Activated CD4-positive, alpha-beta T cell treated with anti-CD3 and anti-CD28 coated beads for 36 hours (primary cell): ENCODE measurements at places on chromosomes 1 and 21.

DNA sequence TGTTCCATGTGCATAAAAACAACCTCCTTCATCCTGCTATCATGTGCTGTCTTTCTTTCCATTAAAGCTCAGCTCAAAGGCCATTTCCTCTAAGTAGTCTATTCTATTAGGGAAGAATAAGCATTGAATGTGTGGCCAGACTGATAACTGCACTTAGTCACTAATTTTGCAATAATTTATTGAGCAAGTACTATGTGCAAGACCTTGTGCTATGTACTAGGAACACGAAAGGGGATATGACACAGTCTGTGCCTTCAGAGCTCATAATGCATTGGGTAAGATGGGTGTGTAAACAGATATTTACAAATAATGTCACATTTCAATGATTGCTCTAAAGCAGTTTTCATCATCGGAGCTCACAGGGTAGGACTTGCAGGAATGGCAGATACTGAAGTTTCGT is 54.2 kb downstream of the NMNAT2 start:
- no peak overlapping the region for H3K4me3 ChIP-seq
- peaks cover 7% of the 10 kb centered on the region for H3K27me3 ChIP-seq
- H3K4me1 ChIP-seq: no peaks in the 10 kb centered on the region
- no peaks in the 10 kb centered on the region for H3K36me3 ChIP-seq
- DNase-seq: no peak
- H3K27ac ChIP-seq: no peak overlapping the region

GRCh38 chr1:62045574-62045973 is 149.1 kb upstream of the L1TD1 start:
- no peak overlapping the region for H3K27ac ChIP-seq
- no peaks in the 10 kb centered on the region for H3K4me1 ChIP-seq
- peaks cover 3% of the 10 kb centered on the region for H3K36me3 ChIP-seq

DNA sequence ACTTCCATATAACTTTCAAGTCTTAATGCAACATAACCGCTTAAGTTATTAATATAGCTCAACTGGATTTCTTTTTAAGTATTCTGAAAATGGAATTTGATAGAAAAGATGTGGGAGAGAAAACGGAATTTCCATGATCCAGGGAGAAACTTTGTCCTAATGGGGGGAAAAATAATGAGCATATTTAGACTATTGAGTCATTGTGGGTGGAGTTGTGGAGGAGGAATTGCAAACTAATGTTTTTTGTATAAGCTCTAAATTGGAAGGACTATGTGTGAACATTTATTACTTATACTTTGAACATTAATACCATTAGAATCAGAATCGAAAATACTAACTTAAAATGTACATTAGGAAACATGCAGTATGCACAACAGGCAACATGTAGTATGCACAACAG is 159.9 kb upstream of the NEGR1 start:
- no peaks in the 10 kb centered on the region for H3K36me3 ChIP-seq
- H3K27me3 ChIP-seq: no peaks in the 10 kb centered on the region
- H3K27ac ChIP-seq: no peak overlapping the region
- H3K4me1 ChIP-seq: no peaks in the 10 kb centered on the region
- H3K4me3 ChIP-seq: no peak overlapping the region
- DNase-seq: no peak

GRCh38 chr1:5189384-5189783 is 535.0 kb downstream of the AJAP1 start:
- H3K27ac ChIP-seq: no peak overlapping the region
- H3K27me3 ChIP-seq: peaks cover 6% of the 10 kb centered on the region
- no peak overlapping the region for H3K4me3 ChIP-seq
- no peaks in the 10 kb centered on the region for H3K4me1 ChIP-seq
- no peaks in the 10 kb centered on the region for H3K36me3 ChIP-seq

DNA sequence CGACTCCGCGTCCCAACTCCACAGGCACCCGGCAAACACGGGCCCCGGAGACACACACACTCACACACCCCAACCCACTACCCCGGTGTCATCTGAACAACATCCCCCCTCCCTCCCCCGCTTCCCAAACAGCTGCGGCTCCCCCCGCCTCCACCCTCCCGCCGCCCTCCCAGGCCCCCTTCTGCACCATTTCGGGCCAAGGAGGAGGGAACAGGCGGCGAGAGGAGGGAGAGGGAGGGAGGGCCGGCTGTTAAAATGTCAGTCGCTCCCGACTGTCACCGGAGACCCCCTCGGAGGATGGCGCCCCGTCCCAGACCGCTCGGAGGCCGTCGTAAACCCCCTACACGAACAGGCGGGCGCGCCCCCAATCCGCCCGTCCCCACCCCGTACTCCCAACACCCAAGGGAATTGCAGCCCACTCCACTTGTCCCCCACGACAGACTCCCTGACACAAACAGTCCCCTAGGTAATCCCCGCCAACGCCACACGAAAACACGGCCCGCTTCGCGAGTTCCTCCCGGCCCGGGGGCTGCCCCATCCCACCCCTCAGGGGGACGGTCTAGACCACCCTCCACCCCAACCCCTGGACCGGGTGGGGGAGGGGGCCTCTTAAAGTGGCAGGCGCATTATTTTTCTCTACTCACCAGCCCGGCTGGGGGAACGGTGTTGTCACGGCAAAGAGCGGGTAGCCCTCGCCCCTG is 583 bp downstream of the MEF2D start:
- H3K27me3 ChIP-seq: no peaks in the 10 kb centered on the region
- peaks cover 11% of the 10 kb centered on the region for H3K36me3 ChIP-seq
- DNase-seq: peak; percentile 62
- peaks cover 72% of the 10 kb centered on the region for H3K4me1 ChIP-seq

DNA sequence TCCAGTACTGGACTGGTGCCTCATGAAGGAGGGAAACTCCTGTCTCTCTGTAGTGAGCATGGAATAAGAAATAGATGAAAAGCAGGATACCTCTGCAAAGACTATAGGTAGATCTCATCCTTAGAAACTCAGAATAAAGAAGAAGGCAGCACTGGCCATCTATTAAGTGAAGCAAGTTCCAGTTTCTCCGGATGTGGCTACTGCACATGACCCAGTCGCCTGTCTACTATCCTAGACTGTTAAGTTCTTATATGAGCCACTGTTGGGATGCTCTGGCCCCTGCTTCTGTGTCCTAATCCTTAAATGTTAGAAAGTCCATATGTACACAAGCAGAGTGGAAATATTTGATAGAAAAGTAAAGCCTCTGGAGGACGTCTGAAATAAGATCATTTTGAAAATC is 2.2 kb downstream of the FASLG start:
- H3K36me3 ChIP-seq: peaks cover 44% of the 10 kb centered on the region
- H3K4me3 ChIP-seq: peak overlapping the region; percentile 78
- DNase-seq: no peak
- peaks cover 67% of the 10 kb centered on the region for H3K4me1 ChIP-seq
- H3K27me3 ChIP-seq: peaks cover 13% of the 10 kb centered on the region
- peak overlapping the region; percentile 78 for H3K27ac ChIP-seq

DNA sequence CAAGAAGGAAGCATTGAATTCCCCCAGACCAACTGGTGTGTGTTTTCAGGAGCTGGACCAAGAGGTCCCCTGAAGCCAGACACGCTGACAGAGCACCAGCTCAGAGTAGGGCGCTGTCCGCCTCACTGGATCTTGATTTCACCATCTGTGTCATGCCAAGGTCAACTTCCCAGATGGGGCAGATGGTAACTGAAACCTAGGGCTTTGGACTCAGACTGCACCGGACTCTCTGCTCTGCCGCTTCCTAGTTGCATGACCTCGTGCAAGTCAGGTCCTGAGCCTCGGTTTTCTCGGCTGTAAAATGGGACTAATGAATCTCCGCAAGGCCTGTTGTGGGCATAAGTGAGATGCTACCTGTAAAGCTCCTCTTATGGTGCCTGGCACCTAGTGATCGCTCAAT is 17.9 kb upstream of the CASZ1 start:
- no peaks in the 10 kb centered on the region for H3K36me3 ChIP-seq
- no peak overlapping the region for H3K4me3 ChIP-seq
- DNase-seq: no peak
- H3K27ac ChIP-seq: no peak overlapping the region
- peaks cover 9% of the 10 kb centered on the region for H3K27me3 ChIP-seq

- H3K27me3 ChIP-seq: no peaks in the 10 kb centered on the region
- H3K4me1 ChIP-seq: peaks cover 4% of the 10 kb centered on the region
- H3K4me3 ChIP-seq: no peak overlapping the region
These were observed 141.6 kb upstream of the SLC45A1 start for GRCh38 chr1:8176279-8176678.

DNA sequence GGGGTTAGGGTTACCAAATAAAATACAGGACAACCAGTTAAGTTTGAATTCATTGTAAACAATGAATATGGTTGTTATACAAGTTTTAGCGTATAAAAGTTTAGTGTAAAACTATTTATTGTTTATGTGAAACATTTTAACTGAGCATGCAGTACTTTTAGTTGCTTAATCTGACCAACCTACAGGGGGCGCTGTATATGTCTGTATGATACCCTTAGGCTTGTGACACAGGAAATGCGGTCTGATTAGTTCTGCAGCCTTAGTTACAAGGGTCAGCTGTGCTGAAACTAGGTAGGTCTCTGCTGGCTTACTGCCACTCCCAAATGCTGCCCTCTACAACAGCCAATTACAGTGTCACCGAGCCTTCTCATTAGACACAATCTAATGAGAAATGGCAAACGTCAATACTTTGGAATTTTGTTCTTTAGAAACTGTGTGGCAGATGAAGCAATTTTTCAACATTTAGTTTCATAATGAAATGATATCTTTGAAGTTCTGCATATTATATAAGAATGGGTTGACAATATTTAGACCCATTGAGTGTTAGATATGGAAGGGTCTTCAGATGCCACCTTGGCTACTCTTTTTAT is 56.2 kb downstream of the NTNG1 start:
- H3K36me3 ChIP-seq: no peaks in the 10 kb centered on the region
- no peak overlapping the region for H3K4me3 ChIP-seq
- H3K4me1 ChIP-seq: no peaks in the 10 kb centered on the region
- peak; percentile 46 for DNase-seq
- H3K27ac ChIP-seq: no peak overlapping the region

DNA sequence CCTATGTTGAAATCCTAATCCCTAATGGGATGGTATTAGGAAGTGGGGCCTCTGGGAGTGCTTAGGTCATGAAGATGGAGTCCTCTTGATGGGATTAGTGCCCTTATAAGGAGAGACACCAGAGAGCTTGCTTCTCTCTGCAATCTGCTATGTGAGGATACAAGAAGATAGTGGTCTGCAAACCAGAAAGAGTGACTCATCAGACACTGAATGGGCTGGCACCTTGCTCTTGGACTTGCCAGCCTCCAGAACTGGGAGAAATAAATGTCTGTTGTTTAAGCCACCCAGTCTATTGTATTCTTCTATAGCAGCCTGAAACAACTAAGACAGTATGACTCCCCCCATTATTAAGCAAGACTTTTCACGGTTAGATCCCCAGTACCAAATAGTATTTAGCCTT is 43.3 kb downstream of the C8B start:
- DNase-seq: no peak
- H3K27ac ChIP-seq: no peak overlapping the region
- H3K27me3 ChIP-seq: peaks cover 6% of the 10 kb centered on the region

DNA sequence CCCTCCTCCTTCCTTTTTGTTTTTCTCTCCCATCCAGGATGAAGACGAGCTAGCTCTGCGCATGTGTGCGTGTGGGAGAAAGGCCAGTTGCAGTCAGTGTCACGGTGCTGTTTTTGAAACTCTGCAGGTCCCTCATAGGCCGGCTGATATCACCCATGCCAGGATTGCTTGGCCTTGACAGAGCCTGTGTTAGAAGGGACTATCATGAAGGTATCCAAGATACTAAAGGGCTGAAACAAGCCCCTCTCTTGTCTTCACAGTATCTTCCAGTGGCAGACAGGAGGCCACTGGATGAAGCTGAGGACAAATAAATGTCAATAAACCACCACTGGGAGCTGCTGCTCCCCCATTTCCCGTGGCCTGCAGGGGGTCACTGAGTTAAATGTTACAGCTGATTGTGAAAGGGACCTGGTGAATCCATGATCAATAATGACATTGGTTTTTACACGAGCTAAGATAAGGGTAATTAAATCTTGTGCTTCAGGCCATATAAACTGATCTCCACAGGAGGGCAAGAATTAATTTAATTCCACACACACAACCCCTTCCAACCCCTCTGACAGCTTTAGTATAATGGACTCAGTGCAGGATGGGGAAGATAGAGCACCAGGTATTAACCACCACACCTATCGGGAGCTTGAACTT is 64.6 kb upstream of the TARBP1 start:
- no peaks in the 10 kb centered on the region for H3K27me3 ChIP-seq
- peaks cover 23% of the 10 kb centered on the region for H3K4me1 ChIP-seq
- peak overlapping the region; percentile 61 for H3K27ac ChIP-seq

DNA sequence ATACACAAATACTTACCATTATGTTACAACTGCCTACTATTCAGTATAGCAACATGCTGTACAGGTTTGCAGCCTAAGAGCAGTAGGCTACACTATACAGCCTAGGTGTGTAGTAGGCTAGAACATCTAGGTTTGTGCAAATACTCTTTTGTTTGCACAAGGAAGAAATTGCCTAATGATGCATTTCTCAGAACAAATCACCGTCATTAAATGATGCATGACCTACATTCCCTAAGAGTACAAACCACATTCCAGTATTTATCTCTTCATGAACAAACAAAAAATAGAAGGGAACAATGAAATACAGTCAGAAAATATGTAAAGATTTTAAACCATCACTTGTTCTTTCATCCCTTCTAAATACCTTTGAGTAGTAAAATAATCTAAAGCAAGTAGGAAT is 109.7 kb upstream of the HP1BP3 start:
- H3K36me3 ChIP-seq: peaks cover 18% of the 10 kb centered on the region
- no peaks in the 10 kb centered on the region for H3K4me1 ChIP-seq
- no peak overlapping the region for H3K4me3 ChIP-seq
- no peak for DNase-seq
- H3K27ac ChIP-seq: no peak overlapping the region
- no peaks in the 10 kb centered on the region for H3K27me3 ChIP-seq

- H3K27ac ChIP-seq: no peak overlapping the region
- no peak overlapping the region for H3K4me3 ChIP-seq
- H3K27me3 ChIP-seq: no peaks in the 10 kb centered on the region
- no peak for DNase-seq
- no peaks in the 10 kb centered on the region for H3K36me3 ChIP-seq
- H3K4me1 ChIP-seq: peaks cover 27% of the 10 kb centered on the region
These were observed 105.0 kb upstream of the JUN start for GRCh38 chr1:58888833-58889232.

GRCh38 chr1:78168306-78168705 is 122.5 kb downstream of the GIPC2 start:
- H3K27me3 ChIP-seq: no peaks in the 10 kb centered on the region
- H3K4me3 ChIP-seq: no peak overlapping the region
- no peaks in the 10 kb centered on the region for H3K36me3 ChIP-seq
- no peak overlapping the region for H3K27ac ChIP-seq
- DNase-seq: no peak

GRCh38 chr1:78664763-78665162 is 15.1 kb downstream of the IFI44 start:
- DNase-seq: no peak
- H3K4me1 ChIP-seq: peaks cover under 1% of the 10 kb centered on the region
- H3K4me3 ChIP-seq: no peak overlapping the region
- H3K36me3 ChIP-seq: peaks cover 22% of the 10 kb centered on the region
- H3K27me3 ChIP-seq: no peaks in the 10 kb centered on the region
- no peak overlapping the region for H3K27ac ChIP-seq

- H3K36me3 ChIP-seq: no peaks in the 10 kb centered on the region
- no peak overlapping the region for H3K27ac ChIP-seq
- no peak for DNase-seq
- no peak overlapping the region for H3K4me3 ChIP-seq
- no peaks in the 10 kb centered on the region for H3K4me1 ChIP-seq
These were observed 9.3 kb upstream of the ST6GALNAC3 start for GRCh38 chr1:76065270-76065669.

GRCh38 chr1:23563755-23564374 is 4.6 kb upstream of the ID3 start:
- H3K4me3 ChIP-seq: no peak overlapping the region
- H3K4me1 ChIP-seq: peaks cover 42% of the 10 kb centered on the region
- peaks cover 2% of the 10 kb centered on the region for H3K36me3 ChIP-seq
- H3K27me3 ChIP-seq: peaks cover 14% of the 10 kb centered on the region
- H3K27ac ChIP-seq: no peak overlapping the region
